ENCODE measurements at places on chromosomes 3 and 15.

GRCh38 chr3:122782804-122783203 is 10.8 kb downstream of the HSPBAP1 start:
- no peak for DNase-seq

GRCh38 chr3:192892981-192893700 is 24.5 kb downstream of the MB21D2 start:
- peak; percentile 82 for DNase-seq

DNA sequence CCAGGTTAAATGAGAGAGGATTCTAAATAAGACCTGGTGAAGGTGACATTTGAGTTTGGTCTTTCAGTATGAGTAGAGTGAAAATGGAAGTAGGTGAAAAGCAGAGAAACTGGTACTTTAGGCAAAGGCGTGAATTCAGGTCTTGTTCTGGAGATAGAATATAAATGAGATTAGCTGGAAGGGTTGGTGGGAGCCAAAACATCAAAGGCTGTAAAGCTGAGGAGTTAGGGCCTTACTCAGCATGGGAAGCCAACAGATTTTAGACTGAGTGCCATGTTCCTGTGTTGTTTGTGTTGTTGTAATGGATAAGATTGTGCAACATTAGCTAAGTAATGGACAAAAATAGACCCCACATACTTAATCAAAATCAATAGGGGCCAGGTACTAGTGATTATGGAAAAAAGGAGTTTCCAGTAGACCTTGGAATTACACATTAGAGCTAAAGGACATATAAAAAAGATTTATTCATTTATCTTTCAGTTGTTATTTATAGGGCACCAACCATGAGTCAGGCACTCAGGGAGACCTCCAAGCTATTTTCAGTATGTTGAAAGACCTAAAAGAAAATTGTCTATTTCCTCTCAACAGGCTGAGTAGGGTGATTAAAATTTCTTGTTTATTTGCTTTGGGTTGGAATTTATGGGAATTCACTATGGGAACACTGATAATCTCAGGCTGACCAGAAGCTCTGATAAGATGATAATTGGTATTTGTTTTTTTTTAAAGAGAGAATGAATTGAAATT is 20.8 kb downstream of the ARL14 start:
- DNase-seq = no peak

DNA sequence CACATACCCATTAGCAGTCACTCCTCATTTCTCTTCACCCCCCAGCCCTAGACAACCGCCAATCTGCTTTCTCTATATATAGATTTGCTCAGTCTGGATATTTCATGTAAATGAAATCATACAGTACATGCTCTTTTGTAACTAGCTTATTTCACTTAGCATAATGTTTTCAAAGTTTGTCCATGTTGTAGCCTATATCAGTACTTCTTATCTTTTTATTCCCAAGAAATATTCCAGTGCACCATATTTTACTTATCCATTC is 3.1 kb downstream of the MAP3K13 start:
- DNase-seq = no peak

DNA sequence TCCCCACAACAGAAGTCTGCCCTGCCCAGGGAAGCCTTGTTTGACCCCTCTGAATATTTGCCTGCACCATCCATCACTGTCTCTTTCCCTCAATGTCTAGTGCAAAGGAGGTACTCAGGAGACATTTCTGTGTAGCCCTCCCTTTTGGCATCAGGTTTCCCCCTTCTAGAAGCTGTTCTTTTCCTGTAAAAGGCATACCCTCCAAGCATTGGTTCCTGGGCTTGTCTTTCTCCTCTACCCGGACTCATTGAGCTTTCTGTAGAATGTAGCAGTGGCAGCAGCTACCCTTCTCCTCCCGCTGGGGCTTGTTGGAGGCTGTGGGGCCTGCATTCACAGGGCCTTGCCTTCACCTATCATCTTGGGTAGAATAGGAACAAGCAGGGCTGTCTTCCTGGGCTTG is 63.5 kb downstream of the CTDSPL start:
- DNase-seq = no peak

- peak; percentile 14 for DNase-seq
Observed at GRCh38 chr3:134677196-134677986, 26.6 kb upstream of the KY start.

- no peak for DNase-seq
Observed at GRCh38 chr3:146903927-146904326, 298.8 kb upstream of the PLSCR5 start.

DNA sequence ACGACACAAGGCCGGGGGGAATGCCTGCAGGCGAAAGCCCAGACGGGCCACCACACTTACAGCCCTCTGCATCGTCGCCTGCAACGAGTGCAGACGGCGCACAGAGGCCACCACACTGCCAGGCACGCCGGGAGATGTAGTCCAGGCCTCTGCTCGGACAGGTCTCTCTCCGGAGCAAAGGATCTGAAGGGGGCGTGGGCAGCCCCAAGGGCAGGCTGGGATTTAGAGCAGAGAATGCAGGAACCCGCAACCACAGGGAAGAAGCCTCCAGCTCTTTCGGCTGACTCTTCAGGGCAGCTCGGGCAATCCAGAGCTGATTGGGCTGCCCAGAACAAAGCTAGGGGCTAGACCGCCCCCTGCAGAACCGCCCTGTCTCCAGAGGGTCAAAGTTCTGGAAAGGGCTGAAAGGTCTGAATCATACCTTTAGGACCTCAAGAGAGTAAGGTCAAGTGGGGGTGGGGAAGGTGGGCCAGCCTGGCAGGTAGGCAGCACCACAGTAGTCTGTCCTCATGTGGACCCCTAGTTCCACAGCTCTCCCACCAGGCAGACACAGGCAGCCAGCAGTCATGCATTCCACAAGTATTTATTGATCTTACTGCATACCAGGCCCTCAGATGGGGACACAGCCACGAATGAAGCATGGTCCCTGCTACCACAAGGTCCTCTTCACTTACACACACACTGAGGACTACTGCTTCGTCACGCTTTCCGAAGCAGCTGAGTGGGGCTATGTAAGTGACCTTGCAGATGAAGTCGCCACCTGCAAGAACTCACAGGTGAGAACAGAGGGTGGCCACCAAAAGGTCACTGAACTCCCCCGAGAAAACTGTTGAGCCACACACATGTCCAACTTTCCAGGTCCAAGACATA is at the start of gene AMT:
Gene AMT (minus strand): TSS at position 95 of the 870 bp plus-strand sequence. CDS start 23 bp downstream, at position 72.
- DNase-seq = no peak

GRCh38 chr15:101308604-101309435 is 13.8 kb upstream of the SNRPA1 start:
- DNase-seq = no peak

- DNase-seq = no peak
Observed at GRCh38 chr15:85748176-85748575, 46.5 kb downstream of the KLHL25 start.

GRCh38 chr3:51718547-51719409 is 11.9 kb downstream of the GRM2 start:
- peak; percentile 79 for DNase-seq

GRCh38 chr3:144524531-144524930 is 552.9 kb downstream of the DIPK2A start:
- no peak for DNase-seq

DNA sequence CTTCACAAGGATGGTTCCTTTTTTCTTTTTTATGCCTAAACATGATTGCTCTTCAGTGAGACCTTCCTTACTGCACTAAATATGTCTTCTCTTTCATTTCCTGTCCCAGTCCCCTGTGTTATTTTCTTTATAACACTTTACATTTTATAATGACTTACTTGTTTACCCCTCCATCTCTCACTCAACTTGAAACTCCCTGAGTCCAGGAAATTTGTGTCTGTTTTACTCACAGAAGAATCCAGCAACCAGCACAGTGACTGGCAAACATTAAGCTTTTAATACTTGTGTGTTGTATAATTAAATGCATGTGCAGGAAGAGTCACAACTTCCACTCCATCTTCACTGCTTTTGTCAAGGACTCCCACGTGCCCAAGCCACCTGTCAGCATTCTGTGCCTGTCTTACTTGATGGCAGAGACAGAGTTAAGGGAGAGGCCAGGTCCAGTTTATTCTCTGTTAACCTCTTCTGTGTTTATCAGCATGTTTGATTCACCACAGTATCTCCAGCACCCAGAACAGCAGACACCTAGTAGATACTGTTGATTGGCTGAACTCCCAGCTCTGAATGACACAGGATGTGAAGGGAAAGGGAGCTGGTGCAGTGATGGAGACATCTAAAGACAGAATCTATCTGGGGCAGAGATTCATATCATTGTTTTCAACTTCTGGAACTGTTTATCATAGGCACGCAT is 42.8 kb downstream of the SSR3 start:
- DNase-seq = no peak

- no peak for DNase-seq
Observed at GRCh38 chr3:122272879-122273278, 52.2 kb upstream of the CSTA start.

DNA sequence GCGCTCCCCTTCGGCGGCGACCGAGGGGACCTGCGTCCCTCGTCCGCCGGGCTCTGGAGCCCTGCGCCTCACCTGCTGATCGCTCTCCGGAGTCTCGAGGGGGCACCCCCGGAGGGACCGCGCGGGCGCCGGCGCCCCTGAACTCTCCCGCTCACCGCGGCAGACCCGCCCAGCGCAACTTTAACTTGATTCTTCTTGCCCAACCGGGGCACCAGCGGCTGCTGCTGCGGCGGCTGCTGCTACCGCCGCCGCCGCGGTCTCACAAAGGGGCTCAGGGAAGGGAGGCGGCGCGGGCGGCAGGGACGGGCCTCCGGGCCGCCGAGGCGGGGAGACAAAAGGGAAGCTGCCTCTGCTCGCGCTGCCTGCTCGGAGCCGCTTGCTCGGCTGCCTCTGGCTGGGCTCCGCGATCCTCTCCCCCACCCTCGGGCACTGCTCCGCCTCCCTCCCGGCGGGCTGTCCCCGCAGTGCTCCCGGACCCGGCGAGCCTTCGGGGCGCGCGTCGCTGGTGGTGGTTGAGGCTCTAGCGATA is at the start of gene PPM1L:
Gene PPM1L (plus strand): TSS at position 456 of the 529 bp plus-strand sequence.
- peak; percentile 74 for DNase-seq

DNA sequence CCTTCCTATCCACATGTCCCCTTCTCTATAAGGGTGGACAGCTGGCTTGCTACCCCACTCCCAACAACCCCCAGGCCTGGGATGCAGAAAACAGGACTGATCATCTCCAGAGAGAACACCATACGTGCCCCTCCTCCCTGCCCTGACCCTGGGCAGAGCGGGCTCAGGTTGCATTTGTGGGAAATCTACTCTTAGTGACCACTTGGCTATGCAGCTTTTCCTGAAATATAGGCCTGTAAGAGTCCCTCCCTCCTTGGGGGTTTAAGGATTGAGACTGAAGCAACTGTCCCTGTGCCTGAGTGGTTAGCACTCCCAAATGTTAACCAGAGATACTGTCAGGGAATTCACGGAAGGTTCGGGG is 11.7 kb downstream of the SH2D7 start:
- no peak for DNase-seq

GRCh38 chr3:126350502-126351085 is 6.6 kb downstream of the KLF15 start:
- peak; percentile 6 for DNase-seq

DNA sequence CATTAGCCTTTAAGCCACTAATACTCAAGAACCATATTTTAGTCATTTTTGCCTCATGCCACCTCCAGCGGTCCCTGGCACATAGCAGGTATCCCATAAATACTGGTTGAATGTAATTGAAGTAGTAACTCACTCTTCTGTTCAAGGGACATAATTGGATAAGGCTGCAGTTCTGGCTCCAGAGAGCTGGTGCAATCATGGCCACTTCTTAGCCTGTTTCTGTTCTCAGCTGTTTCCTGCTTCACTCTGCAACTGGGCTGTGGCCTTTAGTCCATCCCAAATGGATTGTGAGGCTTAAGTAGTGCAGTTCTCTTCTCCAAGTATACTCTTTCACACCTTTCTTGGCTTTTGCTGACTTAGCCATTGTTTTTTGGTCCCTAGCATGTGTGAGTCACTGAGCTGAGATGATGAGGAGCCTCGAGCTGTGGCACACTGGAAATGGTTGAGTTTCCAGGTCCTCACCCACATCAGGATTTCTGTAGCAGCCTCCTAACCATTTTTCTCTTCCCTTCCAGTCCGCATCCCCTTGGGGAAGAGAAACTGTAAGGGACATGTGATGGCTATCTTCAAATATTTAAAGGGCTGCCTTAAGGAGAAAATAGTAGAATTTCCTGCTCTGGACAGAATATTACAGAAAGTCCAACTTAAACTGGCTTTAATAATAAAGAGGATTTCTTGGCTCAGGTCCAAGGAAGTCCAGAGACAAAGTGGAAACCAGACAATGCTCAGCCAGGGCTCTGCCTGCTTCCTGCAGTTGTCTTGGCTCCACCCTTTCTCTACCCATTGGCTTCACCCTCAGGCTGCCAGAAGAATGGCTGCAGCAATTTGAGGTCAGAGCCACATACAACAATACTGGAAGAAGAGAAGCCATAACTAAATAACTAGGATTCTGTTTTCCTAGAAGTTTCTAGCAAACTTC is 305.4 kb upstream of the ROPN1 start:
- peak; percentile 4 for DNase-seq

DNA sequence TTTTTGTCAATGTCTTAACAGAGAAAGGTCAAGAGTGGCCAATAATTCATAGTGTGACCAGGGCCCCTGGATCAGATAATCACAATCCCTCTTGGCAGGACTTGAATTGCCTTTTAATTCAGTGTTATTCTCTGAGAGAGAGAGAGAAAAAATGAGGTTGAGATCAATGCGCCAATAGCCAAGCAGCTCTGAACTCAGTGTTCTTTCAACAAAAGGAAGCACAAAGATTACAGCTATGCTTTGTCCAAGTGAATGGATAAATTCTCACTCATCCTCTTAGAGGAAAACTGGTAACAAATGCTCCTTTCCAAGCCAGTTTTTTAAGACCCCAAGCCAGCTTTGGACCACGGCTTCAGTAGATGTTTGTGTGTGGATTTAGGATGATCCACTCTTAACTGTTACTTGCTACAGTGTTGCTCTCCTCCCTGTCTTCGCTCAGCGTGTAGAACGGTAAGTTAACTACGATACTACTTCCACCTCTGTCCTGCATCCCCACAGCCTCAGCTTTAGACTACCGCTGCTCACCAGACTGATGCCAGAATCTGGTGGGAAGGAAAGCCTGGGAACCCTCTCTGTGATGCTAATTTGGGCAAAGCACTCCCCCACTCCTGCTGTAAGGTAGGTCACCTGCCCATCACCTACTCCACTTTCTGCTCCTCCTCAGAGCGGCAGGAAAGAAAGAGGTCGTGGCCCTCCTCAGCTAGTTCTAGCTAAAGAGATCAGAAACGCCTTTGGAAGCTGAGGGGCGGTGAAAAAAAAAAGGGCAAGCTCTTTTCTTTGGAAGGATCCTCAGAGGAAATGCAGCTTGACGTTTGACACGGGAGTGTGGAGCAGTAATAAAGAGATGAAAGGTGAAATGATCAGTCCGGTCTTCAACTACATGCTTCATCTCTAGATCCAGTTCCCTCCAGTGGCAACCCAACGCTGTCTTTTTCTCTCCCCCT is 46.8 kb upstream of the LPP start:
- DNase-seq = no peak

DNA sequence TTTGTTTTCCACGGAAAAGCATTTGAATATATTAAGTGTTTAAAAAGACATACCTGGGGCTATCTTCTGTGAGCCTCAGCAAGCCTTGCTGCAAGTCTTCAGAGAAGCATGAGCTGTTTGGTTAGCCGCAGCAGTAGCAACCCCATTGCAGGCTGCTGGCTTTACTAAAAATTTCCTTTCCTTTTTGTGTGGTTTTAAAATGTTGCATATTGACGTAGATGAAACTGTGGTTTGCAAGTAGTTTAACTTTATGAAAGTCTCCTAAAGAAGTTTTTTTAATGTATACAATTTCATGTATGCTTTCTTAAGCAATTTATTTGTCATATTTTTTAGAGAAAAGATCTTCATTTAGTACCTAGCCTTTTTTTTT is at the start of gene GPR171:
Gene GPR171 (minus strand): TSS at position 166 of the 370 bp plus-strand sequence. CDS start 3,830 bp downstream, outside the sequence.
- no peak for DNase-seq
